ENCODE measurements at places on chromosomes 5 and 9.

- no peak for DNase-seq
These were observed 17.9 kb downstream of the MYO10 start for GRCh38 chr5:16918156-16918555.

DNA sequence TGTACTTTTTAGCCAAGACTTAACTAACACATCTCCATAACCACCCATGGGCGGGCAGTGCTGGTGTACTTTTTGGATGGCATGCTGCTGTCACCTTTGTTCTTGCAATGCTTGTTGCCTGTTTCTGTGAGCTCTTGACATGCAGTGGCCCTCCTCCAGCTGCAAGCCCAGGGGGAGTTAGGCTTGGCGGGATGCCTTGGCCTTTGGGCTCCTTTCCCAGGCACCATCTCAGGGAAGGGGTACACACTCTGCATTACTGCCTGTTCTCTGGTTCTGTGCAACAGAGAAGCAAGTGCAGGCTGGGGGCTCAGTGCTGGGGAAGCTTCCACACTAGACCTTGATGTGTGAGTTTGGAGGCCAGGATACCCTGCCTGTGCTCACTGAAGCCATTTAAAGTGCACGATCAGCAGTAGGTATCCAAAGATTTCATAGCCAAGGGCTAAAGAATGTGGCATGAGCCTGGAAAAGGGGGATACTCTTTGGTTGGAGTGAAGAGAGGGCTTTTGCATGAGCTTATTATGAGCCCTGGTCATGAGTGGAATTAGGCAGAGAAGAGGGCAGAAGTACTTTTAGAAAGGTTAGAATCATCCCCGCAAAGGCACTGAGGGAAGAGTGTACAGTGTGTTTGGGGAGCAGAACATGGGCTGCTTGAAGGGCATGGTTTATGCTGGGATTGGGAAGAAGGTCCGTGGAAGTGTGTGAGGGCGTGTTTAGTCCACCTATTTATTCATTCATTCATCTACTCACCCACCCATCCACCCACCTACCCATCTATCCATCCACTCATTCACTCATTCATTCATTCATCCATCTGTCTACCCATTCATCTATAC, 22.5 kb downstream of the PSAT1 start:
- no peak for DNase-seq

DNA sequence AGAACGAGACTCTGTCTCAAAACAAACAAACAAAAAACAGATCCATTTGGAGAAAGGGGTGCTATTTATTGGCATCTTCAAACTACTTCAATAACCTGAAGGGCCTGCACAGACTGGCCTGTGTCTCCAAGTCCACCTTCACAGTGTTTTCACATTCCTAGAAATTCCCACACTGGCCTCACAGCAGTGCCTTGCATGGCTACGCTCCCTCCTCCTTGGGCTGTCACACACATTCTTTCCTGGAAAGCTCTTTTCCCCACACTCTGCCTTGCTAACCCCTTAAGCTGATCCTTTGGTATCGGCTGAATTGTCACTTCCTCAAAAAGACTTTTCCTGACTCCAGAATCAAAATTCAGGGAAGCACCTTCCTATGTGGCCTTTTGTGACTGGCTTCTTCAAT, 19.8 kb downstream of the FAM151B start:
- no peak for DNase-seq

DNA sequence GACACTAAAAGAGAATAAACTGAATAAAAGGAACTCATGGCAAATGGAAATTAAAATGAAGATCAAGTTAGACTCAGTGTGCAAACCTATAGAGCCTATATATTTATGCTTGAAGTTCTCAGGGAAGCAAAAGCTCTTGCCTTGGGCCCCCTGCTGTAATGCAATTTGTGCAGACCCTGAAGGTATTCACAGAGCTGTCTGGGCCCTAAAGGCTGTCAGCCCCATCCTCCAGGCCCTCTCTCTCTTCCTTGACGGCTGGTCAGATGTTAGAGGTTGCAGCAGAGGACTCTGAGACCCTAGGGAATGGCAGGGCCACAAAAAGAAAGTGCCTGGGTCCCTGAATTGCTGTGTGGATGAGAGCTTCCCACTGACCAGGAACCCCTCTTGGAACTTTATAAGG, 283.9 kb upstream of the TUT7 start:
- no peak for DNase-seq

DNA sequence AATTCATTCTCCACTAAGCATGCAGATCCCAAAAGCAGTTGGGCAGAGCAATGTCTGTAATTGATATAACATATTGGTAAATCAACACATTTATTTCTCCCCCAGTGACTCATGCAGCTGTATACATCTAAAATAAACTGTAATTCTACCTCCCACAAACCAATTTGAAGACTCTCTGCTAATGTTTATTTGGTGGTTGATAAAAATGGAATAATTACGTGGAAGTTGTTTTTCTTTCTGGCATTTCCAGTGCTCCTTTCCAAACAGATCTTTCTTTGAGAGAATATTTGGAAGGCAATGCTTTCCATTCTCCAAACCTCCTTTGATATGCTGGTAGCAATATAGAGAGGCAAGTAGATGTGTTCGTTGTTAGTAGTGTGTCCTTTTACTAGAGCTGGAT, 194.7 kb downstream of the CHSY3 start:
- no peak for DNase-seq

DNA sequence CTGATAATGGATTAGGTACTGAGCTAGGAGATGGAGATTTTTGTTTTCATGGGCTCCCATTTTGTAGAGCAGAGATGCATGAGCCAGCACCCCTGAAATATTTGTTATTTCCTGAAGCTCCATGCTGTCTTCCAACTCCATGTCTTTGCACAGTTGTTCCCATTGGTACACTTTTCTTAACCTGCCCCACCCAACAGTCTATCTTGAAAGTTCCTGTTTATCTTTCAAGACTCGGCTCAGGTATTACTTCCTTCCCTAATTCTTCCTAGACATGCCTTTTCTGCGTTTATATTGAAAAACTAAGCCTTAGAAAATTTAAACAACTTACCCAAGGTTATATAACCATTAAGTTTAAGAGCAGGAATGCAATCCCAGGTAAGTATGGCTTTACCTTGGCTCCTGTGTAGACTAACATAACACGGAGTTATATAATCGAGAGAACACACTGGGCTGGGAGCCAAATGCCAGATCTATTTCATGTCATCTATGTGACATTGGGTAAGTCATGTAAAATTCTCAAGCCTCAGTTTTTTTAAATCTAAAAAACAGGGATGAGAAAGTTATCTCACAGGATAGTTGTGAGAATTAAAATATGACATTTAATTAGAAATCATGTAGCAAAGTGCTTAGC, 67.4 kb downstream of the LIX1 start:
- DNase-seq: no peak

DNA sequence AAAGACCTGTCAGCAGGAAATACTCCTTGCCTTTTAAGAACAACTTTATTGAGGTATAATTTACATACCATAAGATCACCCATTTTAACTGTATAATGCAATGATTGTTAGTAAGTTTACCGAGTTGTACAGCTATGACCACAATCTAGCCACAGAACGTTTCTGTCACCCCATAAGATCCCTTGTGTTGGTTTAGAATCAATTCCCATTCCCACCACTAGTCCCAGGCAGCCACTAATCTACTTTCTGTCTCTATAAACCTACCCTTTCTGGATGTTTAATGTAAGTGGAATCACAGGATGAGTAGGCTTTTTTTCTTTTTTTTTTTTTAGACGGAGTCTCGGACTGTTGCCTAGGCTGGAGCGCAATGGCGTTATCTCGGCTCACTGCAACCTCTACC, 4.4 kb downstream of the GPR107 start:
- no peak for DNase-seq

DNA sequence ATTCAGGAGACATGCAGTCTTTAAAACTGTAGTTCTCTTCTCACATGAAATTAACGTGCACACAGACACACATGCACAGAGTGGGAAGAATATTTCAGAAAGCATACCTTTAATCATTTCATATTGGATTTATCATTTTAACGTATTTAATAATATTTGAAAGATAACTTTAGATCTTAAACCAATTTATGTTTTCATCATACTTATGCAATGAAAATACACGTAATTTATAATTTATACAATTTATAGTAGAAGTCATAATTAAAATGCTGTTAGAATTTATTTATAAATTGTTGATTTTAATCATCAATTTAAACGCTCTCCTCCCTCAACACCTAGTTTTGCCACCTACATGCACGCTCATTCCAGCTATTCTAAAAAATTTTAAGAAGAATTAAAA, 894.9 kb upstream of the CTNND2 start:
- DNase-seq: no peak

GRCh38 chr9:100375658-100376057, 22.9 kb upstream of the TEX10 start:
- no peak for DNase-seq

DNA sequence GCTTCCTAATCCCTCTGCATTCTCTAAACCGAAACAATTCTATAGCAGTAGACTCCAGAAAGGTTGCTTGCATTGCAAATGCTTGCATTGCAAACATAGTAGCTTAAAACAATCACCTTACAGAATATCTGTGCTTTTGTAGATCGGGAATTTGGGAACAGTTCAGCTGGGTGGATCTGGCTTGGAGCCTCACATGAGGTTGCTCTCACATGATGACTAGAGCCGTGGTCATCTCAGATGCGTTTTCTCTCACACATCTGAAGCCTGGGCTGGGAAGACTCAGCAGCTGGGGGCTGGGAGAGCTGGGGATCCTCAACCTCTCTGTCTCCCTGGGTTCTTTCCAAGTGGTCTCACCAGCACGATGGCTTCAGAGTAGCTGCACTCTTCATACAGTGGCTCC, 127.8 kb downstream of the MSX2 start:
- DNase-seq: no peak

- no peak for DNase-seq
These were observed 30.2 kb upstream of the ANXA1 start for GRCh38 chr9:73121375-73121935.

- DNase-seq: peak; percentile 80
These were observed 556 bp downstream of the PCDHGC3 start for GRCh38 chr5:141476132-141476911.

DNA sequence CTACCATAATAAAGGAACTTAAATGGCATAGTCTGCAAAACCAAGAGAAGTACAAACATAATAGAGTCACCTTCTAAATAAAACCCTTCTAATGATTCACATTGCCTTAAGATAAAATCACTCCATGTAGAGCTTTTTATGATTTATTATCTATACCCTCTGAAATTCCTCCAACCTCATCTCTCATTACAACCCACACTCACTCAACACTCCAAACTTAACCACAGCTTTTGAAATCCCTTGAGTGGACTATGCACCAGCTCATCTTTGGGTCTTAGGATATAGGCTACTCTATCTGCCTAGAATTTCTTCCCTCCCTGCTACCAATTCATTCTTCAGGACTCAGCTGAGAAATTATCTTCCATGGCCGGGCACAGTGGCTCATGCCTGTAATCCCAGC, 122.5 kb downstream of the CETN3 start:
- no peak for DNase-seq

DNA sequence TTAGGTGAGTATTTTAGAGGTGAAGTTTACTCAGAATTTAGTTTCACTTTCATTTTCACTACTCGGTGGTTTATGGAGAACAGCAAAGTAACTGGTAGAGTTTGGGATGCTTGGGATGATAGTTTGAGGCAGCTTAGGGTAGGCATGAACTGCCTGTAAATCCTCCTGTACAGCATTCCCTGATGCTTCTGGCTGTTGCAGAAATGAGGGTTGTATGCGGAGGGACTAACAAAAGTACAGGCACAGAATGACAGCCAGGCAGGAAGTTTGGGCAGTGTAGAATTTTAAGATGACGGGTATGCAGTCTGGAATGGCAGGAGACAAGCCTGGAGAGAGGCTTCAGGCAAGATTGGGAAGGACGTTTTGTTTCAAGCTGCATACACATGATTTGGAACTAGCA, 48.0 kb upstream of the FAM120AOS start:
- peak; percentile 44 for DNase-seq

DNA sequence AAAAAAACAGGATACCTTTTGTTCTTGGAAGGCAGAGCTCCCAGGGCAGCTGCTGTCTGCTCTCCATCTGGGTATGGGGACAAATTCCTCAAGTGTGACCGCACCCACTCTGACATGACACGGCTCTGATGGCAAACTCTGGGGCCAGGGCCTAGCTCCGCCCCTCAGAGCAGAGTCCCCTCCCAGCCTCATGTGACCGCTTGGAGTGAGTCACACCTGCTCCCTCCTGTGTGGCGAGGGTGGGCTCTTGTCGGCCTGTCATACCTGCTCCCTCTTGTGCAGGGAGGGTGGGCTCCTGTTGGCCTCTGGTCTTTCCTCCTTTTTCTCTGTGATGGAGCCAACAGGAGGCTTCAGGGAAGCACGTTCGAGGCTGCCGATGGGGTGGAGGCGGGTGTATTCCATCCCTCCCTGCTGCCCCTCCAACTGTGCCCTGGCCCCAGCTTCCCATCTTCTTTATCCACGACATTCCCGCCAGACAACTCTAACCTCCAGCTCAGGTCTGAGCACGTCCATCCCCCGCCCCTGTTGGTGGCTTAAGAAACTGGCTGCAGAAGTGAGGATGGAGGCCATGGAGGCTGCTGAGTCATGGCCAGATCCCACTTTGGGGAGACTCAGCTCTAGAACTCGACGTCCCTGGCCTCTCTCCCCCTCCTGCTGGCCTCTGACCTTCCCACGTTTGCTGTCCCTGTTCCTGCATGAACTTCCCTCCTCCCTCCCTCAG, 65.3 kb downstream of the OLFM1 start:
- DNase-seq: peak; percentile 38

DNA sequence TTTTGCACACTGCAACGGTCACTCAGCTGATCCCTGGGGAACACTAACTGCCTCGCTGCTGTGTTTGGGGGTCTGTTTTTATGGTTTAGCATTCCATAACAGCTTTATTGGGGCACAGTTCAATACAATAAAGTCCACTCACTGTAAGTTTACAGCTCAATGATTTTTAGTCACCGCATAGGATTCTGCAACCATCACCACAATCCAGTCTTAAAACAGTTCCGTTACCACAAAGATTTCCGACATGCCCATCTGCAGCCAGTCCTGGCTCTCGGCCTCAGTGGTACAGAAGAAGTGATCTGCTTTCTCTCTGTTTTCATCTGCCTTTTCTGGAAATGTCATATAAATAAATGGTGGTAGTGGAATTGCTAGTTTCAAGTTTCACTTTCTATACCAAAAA, 23.6 kb downstream of the OR2V2 start:
- no peak for DNase-seq

DNA sequence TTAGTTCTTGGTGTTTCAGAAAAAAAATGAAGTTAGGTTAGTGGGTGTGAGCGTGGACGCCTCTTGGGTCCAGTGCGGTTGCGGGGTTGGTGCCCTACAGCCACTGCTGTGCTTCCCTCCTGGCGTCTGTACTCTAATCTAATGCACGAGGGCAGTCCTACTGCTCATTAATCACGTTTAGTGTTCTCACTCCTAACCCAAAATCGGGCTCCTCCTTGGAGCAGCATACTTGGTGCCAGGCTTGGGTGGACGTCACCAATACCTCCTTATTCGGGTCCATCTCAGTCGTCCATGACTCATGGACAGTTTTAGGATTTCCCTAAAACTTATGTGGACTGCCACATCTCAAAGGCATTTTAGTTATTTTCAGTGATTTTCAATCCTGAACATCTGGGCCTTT, 41.6 kb downstream of the TRIO start:
- DNase-seq: no peak

- DNase-seq: no peak
These were observed 58.4 kb downstream of the HMHB1 start for GRCh38 chr5:143870362-143870761.

Data from RWPE1 (cell line).